ENCODE measurements at places on chromosomes 16 and 17.

GRCh38 chr16:13186813-13187212, 285.4 kb downstream of the SHISA9 start:
- no peak for DNase-seq

- peak; percentile 96 for DNase-seq
Measured at GRCh38 chr17:30376621-30377452, 1.9 kb upstream of the CPD start.

DNA sequence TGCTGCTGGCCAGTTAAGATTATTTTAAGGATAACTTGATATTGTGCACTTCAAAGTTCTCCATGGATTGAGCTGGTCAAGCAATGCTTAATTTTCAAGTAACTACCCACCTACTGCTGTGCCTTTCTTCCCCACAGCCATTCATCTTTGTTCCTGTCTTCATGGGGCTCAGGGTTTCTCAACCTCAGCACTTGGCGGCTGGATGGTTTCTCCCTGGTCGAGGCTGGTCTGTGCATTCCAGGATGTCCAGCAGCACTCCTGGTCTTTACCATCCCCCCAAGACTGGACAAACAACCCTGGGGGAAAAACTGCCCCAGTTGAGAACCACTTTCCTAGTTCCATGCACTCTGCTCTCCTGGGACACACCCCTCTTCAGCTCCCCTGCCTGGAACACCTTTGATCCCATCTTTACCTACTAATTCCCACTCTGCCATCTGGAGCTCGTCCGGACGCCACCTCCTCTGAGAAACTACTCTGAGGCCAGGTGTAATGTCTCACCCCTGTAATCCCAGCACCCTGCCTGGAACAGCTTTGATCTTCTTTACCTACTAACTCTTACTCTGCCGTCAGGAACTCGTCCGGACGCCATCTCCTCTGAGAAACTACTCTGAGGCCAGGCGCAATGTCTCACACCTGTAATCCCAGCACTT, 81.5 kb downstream of the NXN start:
- DNase-seq = no peak

DNA sequence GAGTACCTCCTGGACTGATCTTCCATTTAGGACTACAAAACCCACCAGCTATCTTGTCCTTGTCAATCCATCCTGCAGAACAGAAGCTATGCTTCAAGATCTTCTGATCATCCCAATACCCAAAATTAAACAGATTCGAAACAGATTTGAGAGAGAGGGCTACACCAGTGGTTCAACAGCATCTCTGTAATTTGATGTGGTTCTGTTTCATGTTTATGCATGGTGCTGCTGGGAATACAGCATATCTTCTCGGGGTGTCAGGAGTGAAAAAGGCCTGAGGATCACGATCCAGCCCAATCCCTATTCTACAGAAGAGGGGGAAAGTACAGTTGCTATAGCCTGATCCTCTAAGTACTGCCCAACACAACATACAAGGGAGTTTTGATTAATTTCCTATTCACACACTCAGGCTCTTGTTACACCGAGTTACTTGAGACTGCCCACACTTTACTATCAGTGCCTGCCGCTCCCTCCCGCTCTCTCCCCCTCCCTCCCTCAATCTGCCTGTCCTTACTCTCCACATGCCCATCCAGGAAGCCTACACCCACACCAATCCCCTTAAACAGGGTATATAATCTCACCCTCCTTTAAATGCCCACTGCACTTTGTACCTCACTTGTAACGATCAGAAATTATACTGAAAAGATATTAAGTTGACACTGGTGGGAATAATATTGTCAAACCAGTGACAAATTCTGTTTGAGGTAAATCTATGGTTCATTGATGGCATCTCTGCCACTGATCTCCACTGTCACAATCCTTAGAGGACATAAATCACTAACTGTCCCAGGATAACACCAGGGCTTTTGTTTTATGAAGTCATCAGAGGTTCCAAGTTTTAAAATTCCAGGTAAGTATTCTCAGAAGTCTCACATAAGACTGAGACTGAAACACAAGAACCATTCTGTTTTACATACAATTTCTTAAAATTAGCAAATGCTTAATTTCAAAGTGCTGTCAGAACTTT, 89.3 kb upstream of the PLEKHM1 start:
- DNase-seq = no peak

DNA sequence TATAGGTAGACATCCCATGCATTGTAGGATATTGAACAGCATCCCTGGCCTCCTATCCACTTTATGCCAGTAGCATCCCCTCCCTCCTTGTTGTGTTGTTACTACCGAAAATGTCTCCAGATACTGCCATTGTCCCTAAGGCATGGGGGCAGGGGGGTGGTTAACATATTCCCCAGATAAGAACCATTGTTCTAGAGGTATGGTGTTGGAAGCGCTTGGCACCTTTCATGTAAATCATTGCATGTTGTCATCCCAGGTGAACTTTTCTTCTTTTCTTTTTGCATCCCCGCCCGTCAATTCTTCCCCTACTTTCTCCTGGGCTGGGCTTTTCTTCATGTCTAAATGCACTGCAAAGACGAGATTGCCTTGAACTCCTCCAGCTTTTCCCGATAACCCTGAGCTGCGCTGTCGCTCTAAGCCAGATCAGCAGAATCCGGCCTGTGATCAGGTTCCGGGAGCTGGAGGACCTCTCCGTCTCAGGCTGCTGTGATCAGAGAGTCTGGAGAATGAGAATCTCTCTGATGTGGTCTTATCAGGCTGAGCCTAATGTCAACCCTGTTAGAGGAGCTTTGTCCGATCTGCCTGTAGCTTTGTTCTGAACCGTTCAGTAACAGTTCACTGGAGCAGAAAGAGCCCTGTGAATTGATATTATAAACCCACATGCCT, 76.2 kb downstream of the RBFOX1 start:
- peak; percentile 3 for DNase-seq

- no peak for DNase-seq
Measured at GRCh38 chr16:58418601-58419000, 26.3 kb downstream of the GINS3 start.
